Stimulated activated CD4-positive, alpha-beta T cell treated with anti-CD3 and anti-CD28 coated beads, Interleukin-4, amount 100 ng/mL, for 48 hours (primary cell): ENCODE measurements at places on chromosomes 16 and 17.
A peak's percentile ranks its signal among the peaks of the same experiment; 100 is the strongest.

GRCh38 chr17:74862108-74862901, 2.6 kb upstream of the GRIN2C start:
- peak; percentile 78 for DNase-seq

DNA sequence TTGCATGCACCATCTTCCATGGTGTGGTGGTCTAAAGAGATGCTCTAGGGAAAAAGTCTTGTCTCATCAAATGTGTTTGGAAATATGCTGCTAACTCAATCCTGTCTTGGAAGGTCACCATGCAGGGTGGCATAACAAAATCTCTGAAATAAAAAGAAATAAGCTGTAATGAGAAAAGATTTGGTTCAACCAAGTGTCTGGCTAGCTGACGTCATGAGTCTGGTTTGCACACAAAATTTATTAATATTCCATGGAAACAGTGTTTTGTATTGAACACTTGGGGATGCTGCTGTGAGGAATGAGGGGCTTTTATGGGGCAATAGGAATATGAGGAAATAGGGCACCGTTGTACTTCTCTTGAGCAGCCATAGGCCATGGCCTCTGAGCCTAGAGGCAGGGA, 575.7 kb upstream of the CDH5 start:
- no peak for DNase-seq

DNA sequence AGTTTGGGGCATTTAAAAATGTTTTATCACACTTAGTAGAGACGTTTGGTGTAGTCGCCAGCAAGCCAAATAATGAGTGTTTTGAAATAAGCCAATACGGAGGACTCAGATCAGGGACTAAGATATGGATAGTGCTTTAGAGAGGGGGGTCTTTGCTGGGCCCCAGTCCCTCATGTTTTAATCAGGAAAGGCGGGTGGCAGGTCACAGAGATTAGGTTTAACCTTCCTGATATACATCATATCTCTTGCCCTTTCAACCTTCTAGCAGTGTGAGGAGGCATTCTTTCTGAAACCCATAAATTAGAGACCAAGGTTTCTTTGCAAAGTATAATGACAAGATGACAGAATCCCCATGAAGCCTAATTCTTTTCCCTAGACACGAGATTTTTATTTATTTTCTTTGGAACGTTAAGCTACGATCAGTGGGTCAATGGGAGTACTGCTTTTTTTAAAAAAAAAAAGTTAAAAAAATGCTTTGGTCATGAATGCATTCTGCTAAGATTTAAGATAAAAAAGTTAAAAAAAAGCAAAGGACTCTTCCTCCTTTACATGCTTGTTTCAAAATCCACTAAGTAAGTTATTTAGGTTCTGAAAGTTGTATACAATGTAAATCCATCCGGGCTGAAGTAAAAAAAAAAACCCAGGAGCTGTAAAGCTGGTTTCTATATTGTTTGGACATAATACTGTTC, 572.1 kb upstream of the SALL1 start:
- DNase-seq: no peak

GRCh38 chr16:57530104-57530521, 6.3 kb downstream of the CCDC102A start:
- peak; percentile 47 for DNase-seq

DNA sequence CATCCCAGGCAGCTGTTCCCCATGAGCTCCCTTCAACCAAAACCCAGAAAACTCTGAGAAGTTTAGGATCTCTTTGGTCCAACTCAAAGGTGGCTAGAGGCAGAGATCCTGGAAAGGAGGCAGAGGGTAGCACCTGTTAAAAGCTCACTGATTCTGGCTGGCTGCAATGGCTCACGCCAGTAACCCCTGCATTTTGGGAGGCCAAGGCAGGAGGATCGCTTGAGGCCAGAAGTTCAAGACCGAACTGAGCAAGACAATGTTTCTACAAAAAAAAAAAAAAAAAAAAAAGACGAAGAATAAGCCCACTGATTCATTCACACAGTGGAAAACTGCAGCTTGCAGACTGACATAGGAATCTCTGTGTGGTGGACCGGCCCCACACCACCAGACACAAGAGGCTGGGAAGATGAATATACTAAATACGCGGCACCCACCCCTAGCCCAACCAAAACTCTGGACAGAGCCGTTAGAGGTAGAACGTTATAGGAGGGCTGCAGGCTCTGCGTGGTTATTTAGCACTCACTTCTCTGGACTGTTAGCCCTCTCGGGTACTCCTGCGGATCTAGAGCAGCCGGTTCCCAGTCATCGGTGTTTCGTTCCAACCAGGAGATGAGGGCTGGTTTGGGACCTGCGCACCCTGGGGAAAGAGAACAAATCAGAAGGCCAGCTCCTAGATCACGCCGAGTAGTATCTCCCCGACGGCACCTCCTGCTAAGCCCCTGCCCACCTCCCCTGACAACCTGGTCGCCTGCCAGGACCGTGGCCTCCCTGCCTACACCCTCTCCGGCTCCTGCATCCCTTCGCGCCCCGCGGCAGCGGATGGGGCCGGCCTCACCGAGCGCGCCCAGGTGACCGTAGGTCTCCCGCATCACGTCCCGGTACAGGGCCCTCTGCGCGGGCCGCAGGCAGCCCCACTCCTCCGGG, 925 bp downstream of the ZNF689 start:
- DNase-seq: peak; percentile 19

DNA sequence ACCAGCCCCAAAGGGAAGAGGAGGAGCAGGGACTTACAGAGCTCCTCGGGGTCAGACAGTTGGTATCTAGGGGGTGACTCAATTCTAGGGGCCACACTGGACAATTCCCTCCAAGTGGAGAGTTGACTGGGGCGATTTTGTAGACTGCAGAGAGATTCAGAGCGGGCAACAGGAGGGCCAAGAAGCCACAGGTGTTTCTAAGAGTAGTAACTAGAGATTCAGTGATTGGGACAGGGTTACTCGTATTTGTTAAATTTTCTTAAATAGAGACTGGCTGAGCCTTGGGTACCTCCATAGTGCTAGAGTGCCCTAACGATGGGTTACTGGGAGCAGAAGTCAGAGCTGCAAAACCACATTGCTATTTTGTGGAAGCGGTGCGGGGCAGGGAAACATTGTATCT, 3.3 kb upstream of the INPP5K start:
- DNase-seq: no peak

DNA sequence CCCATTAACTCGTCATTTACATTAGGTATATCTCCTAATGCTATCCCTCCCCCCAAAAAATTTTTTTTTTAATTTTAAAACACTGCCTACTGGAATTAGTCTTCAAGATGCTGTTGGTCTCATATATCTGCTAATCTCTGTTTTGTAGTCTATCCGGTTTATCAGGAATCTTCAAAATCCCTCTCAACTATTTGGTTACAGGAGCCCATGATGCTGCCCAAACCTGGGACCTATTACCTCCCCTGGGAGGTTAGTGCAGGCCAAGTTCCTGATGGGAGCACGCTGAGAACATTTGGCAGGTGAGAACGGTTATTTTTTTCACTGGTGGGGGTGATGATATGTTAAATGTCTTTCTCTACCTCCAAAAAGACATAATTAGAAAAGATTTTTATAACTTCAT, 6.9 kb downstream of the TEN1 start:
- no peak for DNase-seq

DNA sequence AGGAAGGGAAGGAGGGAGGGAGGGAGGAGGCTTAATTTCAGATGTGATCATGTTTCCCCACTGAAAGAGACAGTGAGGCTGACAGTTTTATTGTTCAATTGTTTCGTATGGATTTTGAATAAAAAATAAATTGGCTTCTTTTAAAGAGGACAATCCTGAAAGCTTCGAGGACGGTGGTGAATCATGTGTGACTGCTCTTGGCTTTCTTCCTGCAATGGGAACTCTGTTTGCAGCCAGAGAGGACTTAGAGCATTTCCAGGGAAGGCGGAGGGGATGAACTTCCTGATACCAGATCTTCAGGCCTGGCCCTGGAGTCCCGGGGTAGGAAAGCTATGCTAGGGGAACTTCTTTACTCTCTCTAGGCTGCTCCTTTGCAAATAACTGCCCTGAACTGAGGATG, 72.8 kb upstream of the C16orf82 start:
- no peak for DNase-seq

GRCh38 chr17:40251576-40251975, 32.5 kb downstream of the WIPF2 start:
- no peak for DNase-seq

GRCh38 chr17:13967416-13967815, 101.9 kb upstream of the COX10 start:
- DNase-seq: no peak

- peak; percentile 92 for DNase-seq
Measured at GRCh38 chr17:40358323-40359038, 6.1 kb downstream of the GJD3 start.

- no peak for DNase-seq
Measured at GRCh38 chr17:50210240-50211225, 9.1 kb upstream of the COL1A1 start.

- no peak for DNase-seq
Measured at GRCh38 chr17:16325964-16326363, 27.3 kb downstream of the CENPV start.

GRCh38 chr16:55151561-55152305, 172.3 kb upstream of the IRX6 start:
- DNase-seq: no peak

- no peak for DNase-seq
Measured at GRCh38 chr16:57838161-57838560, 35.9 kb upstream of the KIFC3 start.

DNA sequence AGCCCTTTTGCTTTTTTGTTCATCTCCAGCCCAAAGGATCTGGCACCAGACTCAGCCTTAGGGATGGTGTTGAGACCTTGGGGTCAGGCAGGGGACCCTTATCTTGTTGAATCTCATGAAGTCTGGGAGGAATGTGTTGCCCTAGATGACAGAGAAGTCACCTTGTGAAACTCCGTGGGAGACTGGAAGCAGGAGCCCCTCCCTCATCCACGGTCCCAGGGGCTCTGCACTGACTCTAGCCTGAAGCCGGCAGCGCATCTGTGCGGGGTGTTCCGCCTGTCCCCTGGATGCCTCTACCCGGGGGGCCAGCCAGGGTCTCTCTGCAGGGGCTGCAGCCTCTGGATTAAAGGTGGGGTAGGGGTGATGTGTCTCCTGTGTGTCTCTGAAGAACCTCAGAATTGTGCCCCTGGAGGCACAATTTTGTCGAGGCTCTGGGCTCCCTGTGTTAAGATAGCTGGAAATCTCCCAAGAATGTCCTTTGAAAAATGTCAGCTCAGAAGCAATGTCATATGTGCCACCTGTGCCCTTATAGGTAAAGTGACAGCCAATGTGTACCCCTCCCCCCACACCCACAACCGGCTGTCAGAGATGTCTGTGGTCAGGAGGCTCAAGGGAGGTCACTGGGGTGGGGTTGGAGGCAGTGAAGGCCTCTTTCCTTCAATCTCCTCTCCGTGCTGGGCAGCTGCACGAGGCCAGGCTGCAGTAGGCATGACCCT, 32.1 kb upstream of the CDC42EP4 start:
- no peak for DNase-seq

DNA sequence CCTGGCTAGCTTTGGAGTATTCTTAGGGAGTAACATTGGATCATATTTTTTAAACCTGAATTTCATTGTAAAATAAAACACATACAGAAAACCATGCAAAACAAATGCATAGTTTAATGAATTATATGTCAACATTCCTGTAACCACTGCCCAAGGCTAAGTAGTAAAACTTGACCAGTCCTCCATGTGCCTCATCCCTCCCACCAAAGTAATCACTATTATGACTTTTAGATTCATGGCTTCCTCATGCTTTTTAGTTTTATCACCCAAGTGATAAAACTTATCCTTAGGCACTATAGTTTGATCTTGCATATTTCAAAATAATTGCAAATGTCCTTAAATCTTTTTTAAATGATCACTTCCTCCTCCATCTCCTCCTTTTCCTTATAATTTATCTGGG, 20.4 kb downstream of the PRKCA start:
- DNase-seq: no peak

DNA sequence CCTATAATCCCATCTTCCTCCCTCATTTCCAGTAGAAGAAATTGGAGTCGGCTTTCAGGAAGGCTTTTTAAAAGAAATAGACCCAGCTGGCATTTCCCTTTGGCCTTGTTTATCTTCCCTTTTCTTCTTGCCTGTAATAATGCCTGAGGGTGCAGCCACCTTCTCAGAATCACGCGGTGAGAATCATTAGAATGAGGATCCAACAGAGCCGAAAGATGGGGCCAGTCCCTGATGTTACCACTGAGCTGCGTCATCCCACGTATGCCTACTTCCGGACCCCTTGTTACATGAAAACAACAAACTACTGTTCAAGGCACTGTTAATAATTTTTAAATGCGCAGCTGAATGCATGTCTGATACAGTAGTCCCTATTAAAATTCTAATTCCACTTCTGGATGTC, 24.1 kb downstream of the SDR42E1 start:
- no peak for DNase-seq

DNA sequence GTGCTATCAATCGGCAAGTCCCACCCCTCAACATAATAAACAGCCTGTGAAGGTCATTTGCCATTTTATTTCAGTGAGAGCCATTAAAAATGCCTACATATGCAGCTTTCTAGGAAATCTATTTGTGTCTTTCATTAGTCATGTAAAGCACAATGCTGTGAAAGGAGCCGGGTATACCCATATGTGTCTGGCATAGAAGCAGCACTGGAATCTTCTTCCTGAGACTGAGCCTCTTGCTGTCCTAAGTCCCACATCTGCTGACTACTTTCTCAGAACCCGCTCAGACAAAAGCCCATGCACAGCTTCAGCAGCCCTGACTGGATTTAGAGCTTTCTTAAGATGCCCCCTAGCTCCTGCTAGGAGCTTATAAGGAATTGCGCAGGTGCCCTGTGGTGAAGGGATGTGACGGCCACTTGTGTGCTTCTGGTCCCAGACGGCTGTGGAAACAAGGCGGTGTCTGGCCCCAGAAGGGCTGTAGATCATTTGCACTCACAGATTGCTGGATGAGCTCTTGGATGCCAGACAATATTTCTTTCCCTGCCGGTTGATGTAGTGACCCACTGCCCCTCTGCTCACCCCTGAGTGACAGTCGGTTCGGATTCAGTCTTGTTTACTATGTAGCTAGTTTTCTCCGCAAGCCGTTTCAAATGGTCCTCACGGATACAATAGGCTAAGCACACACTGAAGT, 172.2 kb downstream of the ANKFN1 start:
- no peak for DNase-seq

DNA sequence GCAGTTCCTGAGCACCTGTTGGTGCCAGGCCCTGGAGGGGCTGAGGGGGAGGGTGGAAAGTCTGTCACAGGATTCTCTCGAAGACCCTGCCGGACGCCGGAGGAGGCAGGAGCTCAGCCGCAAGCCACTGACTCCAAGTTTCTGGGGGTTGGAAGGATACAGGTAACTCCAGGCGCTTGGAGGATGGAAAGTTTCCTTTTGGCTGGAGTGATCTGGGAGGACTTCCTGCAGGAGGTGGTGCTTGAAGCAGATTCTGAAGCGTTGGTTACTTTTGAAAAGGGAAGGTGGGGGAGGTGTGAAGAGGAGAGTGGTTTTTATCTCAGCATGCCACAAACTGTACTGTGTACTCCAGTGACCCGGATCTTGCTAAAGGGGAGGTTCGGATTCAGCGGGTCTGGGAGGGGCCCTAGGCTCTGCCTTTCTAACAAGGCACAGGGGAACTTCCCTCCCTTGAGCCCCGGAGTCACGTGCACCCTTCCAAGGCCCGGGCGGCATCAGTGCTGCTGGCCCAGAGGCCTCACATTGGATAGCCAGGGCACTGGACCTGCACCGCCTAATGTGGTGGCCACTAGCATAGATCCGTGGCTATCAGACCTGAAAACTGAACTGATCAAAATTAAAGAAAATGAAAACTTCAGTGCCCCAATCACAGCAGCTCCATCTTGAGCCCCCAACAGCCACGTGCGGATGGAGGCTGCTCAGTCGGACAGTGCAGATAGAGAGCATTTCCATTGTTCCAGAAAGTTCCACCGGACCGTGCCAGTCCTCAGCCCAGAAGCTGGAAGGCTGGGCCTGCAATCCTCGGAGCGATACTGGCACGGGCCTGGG, 42.2 kb upstream of the GSE1 start:
- DNase-seq: no peak
